ENCODE measurements at places on chromosomes 4 and X.

- DNase-seq, result no peak
Observed at GRCh38 chr4:7966281-7967062, 26.8 kb upstream of the AFAP1 start.

DNA sequence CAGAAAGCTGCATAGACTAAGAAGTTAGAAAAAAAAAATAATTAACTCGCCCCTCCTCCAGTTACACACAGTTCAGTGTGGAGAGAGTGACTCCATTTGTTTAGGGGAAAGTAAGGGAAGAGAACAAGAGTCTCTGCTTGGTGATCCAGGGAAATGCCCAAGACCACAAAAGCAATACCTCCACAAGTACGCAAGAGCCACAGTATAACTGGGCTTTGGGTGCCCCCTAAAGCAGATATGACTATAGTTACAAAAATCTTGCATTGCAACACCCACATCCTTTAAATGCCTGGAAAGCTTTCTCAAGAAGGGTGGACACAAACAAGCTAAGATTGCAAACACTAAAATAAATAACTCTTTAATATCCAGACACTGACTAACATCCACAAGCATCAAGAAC, 164.2 kb upstream of the NRK start:
- no peak for DNase-seq

DNA sequence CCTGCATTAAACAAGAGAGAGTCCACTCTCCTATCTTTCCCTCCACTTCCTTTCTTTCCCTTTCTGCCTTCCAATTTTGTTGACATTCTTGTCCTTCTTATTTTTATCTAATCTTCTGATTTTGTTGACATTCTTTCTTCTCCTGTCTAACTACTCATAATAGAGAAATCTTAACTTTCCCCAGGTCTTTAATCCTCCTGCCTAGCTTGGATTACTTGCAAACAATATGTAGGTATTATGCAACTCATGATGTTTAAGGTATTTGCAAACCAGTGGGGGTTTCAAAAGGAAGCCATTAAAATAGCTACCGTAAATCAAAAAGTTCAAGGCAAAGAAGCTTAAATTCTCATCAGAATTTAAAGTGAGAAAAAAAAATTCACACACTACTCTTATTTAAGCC, 53.9 kb downstream of the PROM1 start:
- no peak for DNase-seq

DNA sequence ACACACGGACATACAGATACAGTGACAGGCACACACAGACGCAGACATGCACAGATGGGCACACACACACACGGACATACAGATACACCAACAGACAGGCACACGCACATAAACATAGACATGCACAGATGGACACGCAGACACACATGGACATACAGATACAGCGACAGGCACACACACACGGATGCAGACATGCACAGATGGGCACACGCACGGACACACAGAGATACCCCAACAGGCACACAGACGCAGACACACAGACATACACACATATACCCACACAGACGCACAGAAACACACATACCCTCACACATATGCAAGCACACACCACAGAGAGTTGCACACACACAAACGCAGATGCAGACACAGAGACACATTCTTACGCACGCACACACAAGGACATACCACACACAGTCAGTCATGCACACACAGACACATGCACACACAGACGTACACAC, 24.4 kb upstream of the SLC25A6 start:
- no peak for DNase-seq

- no peak for DNase-seq
Observed at GRCh38 chr4:122928930-122929329, 6.5 kb upstream of the NUDT6 start.

- peak; percentile 14 for DNase-seq
Observed at GRCh38 chr4:77800483-77801259, 18.5 kb downstream of the CNOT6L start.

DNA sequence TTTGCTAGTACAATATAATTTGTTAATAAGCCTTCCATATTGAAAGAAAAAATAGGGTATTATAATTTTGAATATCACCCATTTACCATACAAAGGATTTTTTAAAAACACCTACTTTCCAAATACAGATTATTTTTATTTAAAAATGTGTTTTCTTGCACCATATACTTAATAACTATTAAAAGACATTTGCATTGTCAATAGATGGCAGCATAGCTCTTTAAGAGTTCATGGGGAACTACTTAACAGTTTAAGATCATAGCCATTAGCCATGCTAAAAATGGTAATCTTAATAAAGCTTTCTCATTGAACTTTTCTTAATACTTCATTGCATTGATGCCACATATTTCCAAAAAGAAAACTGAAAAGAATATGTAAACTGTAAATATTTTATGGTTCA, 1995.9 kb downstream of the C4orf33 start:
- peak; percentile 41 for DNase-seq

DNA sequence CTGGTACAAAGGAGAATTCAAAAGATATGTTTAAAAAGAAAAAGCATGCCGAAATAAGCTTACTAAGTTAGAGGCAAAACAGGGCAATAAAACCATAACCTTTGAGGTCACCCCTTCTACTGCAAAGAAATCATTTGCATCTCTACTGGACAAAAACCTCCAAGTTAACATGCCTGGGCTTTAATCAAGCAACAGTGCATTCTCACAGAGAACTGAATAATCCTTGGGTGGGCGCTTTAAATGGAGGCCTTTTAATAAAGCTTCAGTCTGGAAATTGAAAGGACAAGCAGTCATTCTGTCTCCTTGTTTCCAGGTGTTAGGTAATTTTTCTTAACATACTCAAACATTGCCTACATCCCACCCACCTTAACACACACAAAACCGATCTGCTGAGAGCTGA, 34.6 kb upstream of the SMS start:
- DNase-seq, result no peak

Data from hematopoietic multipotent progenitor cell treated with erythropoietin and hydrocortisone succinate and interleukin-3 and kit ligand, for 8 days (in vitro differentiated cells).